ENCODE measurements at places on chromosomes 1 and 21.

DNA sequence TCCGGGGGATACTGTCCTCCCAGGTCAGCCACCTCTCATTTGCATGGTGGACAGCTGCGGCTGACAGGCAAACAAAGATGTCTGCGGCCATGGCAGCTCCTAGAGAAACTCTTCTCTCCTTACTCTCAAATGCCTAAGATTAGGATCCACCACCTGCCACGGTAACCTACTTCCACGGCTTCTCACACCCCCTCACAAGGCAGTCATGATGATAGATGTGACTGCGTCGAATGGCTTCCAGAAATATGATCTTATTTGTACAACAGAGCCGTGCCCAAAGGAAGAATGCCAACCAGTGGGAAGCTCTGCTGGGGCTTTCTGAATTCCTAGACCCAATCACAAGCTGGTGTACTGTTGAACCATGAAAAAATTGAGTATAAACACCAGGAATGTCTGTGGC lies 73.4 kb downstream of the BACE2 start:
- no peak for DNase-seq

- no peak for DNase-seq
These were observed 7.6 kb upstream of the SLAMF9 start for GRCh38 chr1:159961636-159962035.

GRCh38 chr1:86712088-86712860 lies 7.9 kb downstream of the SH3GLB1 start:
- no peak for DNase-seq

- no peak for DNase-seq
These were observed 123.3 kb upstream of the USP24 start for GRCh38 chr1:55338448-55338820.

DNA sequence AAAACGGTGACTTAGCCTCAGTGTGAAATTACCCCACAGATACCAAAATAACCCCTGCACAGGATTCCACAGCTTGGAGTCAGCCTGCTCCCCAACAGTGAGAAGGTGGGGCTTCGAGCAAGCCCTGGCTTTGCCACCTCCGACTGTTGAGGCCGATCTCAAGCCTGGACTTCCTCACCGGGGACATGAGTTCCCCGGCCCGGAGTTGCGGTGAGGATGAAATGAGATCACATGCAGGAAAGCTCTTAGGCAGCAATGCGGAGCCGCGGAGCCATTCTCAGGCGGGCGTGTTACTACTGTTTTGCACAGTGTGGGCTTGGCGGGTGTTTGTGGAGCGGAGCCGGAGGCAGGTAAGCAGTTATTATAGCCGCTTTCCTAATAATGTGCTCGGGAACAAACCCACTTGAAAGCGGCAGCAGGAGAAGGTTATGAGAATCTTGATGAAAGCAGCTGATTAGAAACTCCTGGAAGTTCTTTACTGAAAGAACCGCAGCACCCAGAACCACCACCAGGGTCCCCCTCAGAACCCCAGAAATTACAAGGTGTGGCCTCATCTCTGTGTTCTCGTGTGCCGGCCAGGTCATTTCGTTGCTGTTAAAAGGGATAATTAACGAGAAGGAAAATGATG lies 3.9 kb upstream of the CLSTN1 start:
- no peak for DNase-seq

GRCh38 chr1:174160109-174160473 lies 771 bp downstream of the RABGAP1L start:
- DNase-seq: no peak

DNA sequence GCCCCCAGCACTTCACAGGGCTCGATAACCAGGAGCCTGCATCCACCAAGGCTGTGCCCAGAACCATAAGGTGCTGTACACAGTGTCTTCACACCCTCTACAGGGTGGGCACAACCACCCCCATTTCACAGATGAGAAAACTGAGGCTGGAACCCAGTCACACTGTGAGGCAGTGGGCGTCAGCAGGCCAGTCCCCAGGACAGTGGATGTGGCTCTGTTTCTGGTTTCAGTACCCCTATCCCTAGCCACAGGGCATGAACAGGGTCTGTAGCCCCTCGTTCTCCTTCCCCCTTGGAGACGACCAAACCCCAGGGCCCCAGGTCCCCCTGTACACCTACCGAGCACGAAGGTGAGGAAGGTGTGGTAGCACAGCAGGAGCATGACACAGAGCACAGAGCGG lies 27.6 kb downstream of the TTC39A start:
- DNase-seq: no peak

Measured in stimulated activated CD4-positive, alpha-beta T cell treated with anti-CD3 and anti-CD28 coated beads, Interleukin-15, amount 100 ng/mL, for 48 hours (primary cell).